ENCODE measurements at places on chromosomes 11 and 22. TPM values are rescaled to one million over a fixed set of nuclear protein-coding genes. Genes with fewer than 3 reads are reported as not detected.

NAP1L4 gene
- 191 TPM for total RNA-seq

POU2F3 gene
- 2.9 TPM for total RNA-seq

FADS1 gene
- total RNA-seq, result 35.7 TPM

LRRC4C gene
- total RNA-seq, result 0.40 TPM

DNA sequence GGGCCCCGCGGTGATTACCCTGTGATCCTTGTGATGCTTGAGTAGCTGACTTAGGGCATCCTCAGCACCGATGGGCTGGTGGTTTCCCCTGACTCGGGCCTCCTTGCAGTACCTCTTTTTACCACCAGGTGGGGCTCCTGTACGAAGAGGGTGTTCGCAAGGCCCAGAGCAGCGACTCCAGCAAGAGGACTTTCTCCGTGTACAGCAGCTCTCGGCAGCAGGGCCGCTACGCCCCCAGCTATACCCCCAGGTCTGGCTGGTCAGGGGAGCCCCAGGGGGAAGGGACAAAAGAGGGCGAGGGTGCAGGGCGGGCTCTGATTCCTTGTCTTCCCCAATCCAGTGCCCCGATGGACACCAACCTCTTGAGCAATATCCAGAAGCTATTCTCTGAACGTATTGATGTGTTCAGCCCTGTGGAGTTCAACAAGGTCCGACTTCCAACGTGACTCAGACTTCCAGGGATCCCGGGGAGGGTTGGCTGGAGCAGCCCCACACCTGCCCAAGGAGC, 1.3 kb upstream of the TM7SF2 start:
- no peak overlapping the region for H3K4me3 ChIP-seq
- H3K27ac ChIP-seq, result no peak overlapping the region
- peak; percentile 88 for DNase-seq
- H3K4me1 ChIP-seq, result peaks cover 25% of the 10 kb centered on the region
- H3K27me3 ChIP-seq, result peaks cover 3% of the 10 kb centered on the region
- peaks cover 4% of the 10 kb centered on the region for H3K36me3 ChIP-seq

GRCh38 chr22:22955866-22956535, 68.4 kb downstream of the IGLL5 start:
- peak; percentile 70 for DNase-seq
- H3K4me3 ChIP-seq, result no peak overlapping the region
- no peaks in the 10 kb centered on the region for H3K27me3 ChIP-seq
- no peak overlapping the region for H3K27ac ChIP-seq
- no peaks in the 10 kb centered on the region for H3K36me3 ChIP-seq
- H3K4me1 ChIP-seq, result no peaks in the 10 kb centered on the region

Measured in lung (tissue), 17 donors.